Uterus (tissue), 4 donors: ENCODE measurements at places on chromosomes 6 and 20. TPM values are rescaled to one million over a fixed set of nuclear protein-coding genes. Genes with fewer than 3 reads are reported as not detected.

DNA sequence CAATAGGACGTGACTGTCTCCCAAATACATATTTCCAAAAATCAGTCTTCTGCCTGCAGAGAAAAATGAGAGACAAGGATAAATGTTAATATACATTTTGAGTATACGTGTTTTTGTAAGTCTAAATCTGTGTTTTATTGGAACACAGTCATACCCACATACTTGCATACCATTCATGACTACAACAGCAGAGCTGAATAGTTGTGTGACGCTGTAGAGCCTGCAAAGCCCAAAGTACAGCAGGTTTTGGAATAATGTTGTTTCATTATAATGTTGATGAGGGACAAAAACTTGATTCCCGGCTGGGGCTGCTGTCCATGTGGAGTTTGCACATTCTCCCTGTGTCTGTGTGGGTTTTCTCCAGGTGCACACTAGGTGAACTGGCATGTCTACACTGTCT lies 23.8 kb upstream of the FBXO9 start:
- DNase-seq = no peak

DNA sequence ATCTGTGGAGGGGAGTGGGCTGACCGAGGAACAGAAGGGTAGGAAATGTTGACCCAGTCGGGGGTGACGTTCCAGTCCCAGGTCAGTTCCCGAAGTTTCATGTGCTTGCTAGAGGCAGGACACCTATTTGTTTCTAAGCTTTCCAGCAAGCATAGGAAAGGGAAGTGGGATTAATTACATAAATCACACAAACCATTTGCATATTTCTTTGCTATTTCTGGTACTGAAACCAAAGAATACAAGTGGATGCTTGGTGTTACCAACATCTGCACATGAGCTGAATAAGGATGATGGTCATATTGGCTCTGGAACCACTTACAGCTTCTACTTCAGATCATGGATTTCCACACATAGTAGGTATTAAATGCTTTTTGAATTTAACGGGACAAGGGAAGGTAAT lies 546.5 kb downstream of the PRKN start:
- DNase-seq = no peak

DNA sequence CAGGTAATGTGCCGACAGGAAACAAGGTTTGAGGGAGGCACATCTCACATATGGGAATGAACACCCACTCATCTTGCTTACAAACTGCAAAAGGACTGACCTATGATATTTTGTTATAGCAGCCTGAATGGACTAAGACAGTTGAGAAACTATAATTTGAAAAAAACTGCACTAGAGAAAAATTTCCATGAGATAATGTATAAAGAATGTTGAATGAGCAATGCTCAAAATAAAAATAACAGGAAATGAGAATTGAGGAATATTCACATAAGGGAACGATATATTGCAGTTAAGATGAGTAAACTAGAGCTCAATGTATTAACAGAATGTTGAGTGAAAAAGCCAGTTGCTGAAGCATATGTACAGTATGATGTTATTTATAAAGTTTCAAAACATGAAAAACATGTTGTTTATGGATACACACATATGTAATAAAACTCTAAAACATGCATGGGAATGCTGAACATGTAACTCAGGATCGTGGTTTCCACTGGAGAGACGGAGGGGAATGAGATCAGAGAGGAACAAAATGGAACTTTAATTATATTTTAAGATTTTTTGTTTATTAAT lies 6.3 kb upstream of the TBC1D22B start:
- DNase-seq = no peak

DNA sequence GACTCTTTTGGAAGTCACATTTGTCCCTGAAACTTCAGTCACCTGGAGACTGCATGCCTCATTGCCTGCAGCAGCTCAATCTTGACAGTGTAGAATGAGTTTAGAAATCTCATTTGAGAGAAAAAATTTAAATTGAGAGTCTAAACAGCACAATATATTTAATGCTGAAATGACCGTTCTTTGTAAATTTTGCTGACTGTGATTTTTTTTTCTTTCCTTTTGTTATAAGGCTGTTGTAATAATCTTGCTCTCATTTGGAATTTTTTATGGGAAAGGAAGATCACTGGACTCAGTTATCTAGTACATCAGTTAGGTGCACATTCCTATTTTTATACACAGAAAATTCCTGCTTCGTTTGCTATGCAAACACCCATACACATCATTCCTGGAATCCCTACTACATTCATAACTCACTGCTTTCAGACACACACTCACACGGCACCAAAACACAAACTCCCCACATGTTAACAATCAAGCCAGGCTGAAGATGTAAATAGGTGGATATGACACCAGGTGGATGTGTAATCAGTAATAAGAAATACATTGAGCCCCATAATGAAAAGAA lies 43.8 kb downstream of the PTCHD4 start:
- DNase-seq = no peak

- DNase-seq = no peak
Observed at GRCh38 chr6:134372603-134373281, 54.8 kb upstream of the SGK1 start.

OR12D3 gene
- not detected for total RNA-seq

GRCh38 chr6:170221052-170221752 lies 69.7 kb downstream of the DLL1 start:
- peak; percentile 3 for DNase-seq

HSPA1L gene
- 4.6 TPM for total RNA-seq

GRCh38 chr6:113047148-113047547 lies 700.0 kb downstream of the RFPL4B start:
- no peak for DNase-seq

DNA sequence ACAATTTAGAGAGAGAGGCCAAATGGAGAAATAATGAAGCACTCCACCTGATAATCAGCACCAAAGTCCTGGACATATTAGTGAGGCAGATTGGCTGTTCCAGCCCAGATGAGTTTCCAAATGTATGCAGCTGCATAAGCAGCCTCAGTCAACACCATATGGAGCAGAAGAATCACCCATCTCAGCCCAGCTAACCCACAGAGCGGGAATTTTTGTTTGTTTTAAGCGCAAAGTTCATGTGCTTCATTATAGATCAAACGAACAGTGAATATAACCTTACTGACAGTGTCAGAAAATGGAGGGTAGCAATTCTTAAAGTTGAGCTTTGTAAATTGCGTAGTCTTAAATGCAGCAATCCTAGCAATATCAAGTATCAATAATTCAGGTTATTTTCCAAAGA lies 234.0 kb upstream of the CEP162 start:
- DNase-seq = no peak

DNA sequence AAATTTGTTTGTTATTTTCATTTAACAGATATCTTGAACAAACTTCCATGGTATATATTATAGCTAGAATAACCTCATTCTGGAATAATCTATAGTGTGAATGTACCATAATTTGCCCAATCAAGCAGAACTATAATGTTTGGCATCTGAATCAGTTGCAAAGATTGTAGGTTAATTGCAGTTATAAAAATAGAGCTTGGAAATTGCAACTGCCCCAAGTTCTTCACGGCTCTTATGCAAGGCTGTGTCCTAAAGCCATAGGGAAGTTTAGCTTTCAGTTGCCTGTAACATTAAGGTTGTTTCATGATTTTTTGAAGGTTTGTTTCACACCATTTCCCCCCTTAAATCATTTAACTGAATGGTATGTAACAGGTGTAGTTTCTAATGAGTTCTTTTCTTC lies 19.4 kb downstream of the NQO2 start:
- no peak for DNase-seq

MAS1 gene
- 0.51 TPM for total RNA-seq

DNA sequence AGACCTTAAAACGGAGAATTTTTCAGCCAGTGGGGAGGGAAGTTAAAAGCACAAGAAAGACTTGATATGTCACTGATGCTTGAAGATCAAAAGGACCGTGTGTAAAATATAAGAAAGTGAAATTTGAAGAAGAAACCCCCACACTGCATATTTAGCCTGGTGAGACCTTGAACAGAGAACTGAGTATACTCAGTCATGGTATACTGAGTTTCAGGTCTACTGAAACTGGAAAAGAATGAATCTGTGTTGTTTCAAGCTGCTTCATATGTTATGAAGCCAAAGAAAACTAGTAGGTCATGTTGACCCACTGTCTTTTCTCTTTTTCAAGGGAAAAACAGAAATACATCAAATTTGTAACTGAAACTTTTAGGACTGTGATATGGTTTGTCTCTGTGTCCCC lies 443.8 kb upstream of the GJE1 start:
- DNase-seq = no peak

PHACTR3 gene
- total RNA-seq = 3.2 TPM

NFYA gene
- total RNA-seq = 24.6 TPM
